Activated CD8-positive, alpha-beta memory T cell treated with anti-CD3 and anti-CD28 coated beads for 1 hour (primary cell): ENCODE measurements at places on chromosomes 4 and X.

- no peak for DNase-seq
Observed at GRCh38 chr4:126727461-126727860, 905.3 kb upstream of the INTU start.

DNA sequence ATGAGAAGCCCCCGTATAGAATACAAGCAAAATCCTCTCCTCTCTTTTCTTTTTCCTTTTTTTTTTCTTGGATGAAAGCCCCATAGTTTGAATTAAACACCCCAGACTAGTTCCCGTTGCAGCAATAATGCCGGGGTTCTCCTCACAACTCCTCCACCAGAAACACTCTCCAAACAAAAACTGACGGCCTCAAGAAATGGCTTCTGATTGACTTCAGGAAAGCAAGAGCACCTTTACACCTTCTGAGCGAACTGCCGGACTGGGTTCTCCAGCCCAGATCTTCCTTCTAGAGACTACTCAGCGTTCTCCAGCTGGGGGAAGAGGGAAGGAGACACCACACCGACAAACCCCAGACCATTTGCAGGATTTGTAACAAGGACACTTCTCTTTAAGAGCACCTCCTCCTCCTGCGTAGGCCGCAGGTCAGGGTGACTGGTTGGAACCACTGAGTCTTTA, 4.0 kb downstream of the HAND2 start:
- no peak for DNase-seq

DNA sequence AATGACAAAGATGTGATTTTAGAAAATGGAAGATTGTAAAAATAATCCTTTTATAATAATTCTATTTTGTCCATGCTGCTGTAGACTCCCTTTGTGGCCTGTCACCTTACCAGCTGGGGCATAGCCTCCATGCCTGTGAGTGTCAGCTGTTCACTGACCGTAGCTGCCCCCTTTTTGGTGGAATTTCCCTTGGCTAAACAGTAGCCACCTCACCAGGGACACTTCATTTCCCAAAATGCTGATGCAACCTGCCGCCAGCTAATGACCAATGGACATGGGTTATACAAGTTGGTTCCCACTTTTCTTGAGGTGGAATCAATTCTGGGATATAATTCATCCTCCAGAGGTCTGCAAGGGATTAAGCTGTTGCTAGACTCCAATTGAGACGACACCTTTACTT, 368.4 kb downstream of the PRDM5 start:
- DNase-seq, result no peak

DNA sequence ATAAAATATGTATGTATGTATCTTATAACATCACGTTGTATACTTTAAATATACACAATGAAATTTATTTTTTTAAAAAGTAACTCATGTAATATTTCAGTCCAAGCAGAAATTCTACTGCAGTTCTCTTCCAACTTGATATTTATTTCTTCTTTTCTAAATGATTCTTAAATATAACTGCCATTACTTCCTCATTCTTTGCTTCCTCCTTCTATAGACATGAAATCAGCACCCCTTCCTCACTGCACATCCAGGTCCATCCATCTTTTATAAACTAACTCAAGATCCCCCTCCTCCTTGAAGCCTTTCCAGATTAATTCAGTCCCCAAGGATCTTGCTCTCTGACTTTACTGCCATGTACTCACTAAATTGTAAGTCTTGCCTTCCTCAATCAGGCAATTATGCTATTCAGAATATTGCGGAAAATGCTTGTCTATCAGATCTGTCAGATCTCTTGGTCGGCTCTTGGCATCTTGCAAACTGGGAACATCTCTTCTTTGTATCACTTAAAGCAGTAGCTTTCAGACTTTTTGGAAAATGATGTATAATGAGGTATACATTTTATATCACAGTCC, 3.7 kb downstream of the GPRIN3 start:
- no peak for DNase-seq

DNA sequence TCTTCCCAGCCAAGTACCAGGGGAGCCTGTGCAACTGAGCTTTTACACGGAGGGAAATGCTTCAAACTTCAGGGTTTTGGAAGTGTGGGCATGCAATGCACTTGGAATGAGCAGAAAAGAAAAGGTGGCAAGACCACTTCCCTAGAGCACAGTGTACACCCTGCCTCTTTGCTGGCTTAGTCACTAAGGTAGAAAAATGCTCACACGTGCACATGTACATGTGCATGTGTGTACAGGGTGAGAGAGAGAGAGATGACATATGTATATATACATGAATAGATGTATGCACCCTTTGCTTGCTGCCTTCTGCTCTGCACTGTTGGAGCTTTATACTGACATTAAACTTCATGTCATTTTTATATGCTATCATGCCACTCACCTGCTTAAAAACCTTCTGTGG, 7.9 kb upstream of the KLF3 start:
- no peak for DNase-seq

- DNase-seq, result no peak
Observed at GRCh38 chr4:139943277-139943676, 210.7 kb downstream of the MAML3 start.

- DNase-seq, result no peak
Observed at GRCh38 chr4:73885574-73886267, 16.5 kb downstream of the CXCL1 start.

DNA sequence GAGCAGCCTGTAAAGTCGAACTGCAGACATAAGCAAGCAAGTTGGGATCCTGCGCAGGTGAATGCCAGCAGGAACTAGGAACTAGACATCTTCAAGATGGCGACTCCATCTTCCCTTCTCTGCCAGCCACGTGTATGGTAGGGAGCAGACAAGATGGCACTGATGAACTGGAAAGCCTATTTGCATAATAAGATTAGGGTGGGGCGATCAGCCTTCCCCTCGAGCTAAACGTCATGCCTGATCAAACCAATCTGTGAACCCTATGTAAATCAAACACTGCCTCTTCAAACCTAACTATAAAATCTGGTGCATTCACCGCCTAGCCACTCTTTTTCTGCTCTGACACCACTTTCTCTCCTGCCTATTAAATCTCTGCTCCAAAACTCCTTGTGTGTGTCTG, 28.1 kb upstream of the LGI2 start:
- DNase-seq, result no peak

GRCh38 chr4:173405840-173406606, 7.1 kb upstream of the SCRG1 start:
- DNase-seq, result no peak

DNA sequence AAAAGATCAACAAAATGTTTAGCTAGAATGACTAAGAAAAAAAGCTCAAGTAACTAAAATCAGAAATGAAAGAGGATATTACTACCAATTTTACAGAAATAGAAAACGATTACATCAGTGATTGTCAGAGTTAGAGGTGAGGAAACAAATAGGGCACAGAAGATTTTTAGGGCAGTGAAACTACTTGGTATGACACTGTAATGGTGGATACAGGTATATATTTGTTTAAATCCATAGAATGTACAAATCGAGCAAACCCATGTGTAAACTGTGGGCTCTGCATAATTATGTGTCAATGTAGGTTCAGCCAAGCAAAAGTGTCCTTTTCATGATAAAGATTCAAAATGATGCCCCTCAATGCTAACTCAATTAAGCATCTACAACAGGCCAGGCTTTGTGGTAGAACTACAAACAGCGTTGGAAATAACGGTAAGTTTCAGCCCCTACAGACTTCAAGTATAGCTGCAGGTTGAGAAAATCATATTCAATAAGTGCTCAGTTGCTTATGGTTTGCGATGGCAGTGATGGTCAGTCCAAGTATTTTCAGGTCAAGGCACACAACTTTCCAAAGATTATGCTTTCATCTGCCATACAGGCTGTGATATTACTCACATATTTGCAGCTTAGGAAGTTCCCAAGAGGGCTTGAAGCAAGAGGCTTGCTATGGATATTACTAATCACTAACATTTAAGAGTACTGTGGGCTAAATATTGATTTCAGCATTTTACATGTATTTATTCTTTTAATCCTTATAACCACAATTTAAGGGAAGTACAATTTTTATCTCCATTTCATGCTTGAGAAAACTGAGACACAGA, 158.6 kb downstream of the TET2 start:
- DNase-seq, result no peak

- DNase-seq, result no peak
Observed at GRCh38 chrX:4484266-4484665, 770.8 kb upstream of the PRKX start.

DNA sequence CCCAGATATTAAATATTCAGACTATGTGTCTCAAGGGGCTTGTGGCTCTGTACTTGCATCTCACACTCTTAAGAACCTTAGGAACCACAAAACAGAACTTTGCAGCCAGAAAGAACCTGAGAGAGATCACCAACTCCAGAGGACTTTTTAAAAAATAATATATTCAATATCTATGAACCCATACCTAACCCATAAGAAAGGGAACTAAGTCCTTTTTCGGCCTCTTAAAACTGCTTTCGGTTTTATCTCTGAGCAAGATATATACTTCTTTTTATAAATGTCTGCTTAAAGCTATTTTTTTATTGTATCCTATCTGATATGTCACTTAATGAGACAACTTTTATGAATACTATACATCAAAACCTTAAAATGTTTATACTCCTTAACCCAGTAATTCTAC, 10.9 kb downstream of the SMARCA1 start:
- DNase-seq, result no peak
